SK-N-DZ (cell line): ENCODE measurements at places on chromosomes 13 and 19.
A peak's percentile ranks its signal among the peaks of the same experiment; 100 is the strongest.

GRCh38 chr13:26348966-26349365, 95.0 kb downstream of the CDK8 start:
- no peak for DNase-seq

GRCh38 chr19:4709440-4710280, 14.0 kb downstream of the DPP9 start:
- no peak for DNase-seq

- DNase-seq, result no peak
These were observed 5.5 kb downstream of the PEAK3 start for GRCh38 chr19:2276429-2276986.

DNA sequence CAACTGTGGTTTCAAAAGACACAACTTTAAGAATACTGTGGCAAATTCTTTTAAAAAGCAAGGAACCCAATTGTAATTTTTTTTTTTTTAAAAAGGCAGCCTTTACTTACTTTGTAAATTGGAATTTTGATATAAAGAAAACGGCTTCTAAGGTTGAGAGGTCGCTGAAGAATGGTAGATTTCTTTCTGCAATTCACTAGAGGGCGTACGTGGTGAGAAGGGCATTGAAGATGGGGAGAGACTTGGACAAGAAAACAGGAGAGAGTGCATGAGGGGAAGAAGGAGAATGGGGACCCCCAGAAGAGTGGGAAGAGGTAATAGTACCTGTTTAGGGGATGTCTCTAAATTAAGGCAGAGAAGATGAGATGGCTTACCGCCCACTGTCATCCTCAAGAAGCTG, 33.5 kb upstream of the PABPC3 start:
- no peak for DNase-seq

GRCh38 chr13:26864576-26864975, 104.0 kb upstream of the GPR12 start:
- DNase-seq, result no peak

GRCh38 chr13:64633948-64634347, 2596.2 kb downstream of the PCDH9 start:
- peak; percentile 7 for DNase-seq

DNA sequence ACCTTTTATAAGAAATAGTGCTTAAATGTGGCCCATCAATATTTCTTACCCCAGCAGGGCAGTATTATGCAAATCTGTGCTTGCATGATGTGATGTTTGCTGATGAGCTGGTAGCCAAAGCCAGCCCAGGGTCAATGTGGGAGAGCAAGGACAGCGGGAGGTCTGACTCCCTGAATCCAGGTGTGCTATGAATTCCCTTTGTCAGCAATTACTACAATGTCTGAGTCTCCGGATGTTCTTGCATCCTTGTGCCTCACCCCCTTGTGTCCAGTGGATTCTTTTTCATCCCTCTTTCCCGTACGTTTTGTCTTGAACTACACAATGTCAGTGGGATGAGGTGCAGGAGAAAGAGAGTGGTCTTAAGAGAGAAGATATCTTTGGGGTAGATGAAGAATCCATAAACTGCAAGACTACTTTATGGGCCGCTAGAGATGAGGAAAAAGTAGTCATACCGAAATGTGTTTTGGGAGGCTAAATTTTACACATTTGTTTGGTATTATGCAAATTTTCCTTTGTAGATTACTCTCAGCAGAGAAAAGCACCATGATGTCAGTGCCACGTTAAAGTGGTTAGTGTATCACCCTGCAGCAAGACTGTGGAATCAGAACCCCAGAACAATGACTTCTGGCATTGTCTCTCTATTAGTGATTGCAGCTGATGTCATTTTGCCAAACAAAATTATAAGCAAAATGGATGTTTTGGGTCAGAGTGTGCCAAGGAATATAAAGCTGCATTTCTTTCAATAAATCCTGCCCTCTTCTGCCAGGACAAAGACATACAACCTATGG, 53.5 kb upstream of the TSHZ3 start:
- DNase-seq, result no peak

GRCh38 chr19:33396701-33397535, 23.4 kb downstream of the CEBPG start:
- no peak for DNase-seq

GRCh38 chr19:44645407-44646048, 1.8 kb downstream of the PVR start:
- DNase-seq, result no peak

- peak; percentile 26 for DNase-seq
These were observed 177.3 kb downstream of the URI1 start for GRCh38 chr19:30119180-30119908.

GRCh38 chr13:32209652-32210051, 105.5 kb downstream of the ZAR1L start:
- no peak for DNase-seq

GRCh38 chr19:11581740-11582139, 4.3 kb upstream of the ACP5 start:
- DNase-seq, result no peak

GRCh38 chr13:19860884-19861655, 2.4 kb downstream of the ZMYM5 start:
- DNase-seq, result no peak

- no peak for DNase-seq
These were observed 212.4 kb downstream of the ZIC5 start for GRCh38 chr13:99759163-99759552.

DNA sequence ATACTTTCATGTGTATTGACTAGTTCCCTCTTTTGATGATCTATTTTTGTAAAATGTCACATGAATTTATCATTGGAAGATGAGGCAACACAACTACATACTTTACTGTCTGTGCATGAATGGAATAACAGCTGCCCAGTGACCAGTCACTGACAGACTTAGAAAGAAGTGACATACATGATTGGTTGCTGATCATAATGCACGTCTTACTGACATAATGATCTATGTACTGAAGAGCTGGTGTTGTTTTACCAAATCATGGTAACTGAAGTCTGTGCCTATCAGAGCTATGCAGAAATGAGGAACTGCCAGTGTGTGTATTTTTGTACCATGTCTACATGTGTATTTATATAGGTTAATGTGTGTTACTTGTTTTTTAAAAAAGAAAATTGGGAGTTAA, 26.5 kb downstream of the GPR18 start:
- DNase-seq, result no peak

DNA sequence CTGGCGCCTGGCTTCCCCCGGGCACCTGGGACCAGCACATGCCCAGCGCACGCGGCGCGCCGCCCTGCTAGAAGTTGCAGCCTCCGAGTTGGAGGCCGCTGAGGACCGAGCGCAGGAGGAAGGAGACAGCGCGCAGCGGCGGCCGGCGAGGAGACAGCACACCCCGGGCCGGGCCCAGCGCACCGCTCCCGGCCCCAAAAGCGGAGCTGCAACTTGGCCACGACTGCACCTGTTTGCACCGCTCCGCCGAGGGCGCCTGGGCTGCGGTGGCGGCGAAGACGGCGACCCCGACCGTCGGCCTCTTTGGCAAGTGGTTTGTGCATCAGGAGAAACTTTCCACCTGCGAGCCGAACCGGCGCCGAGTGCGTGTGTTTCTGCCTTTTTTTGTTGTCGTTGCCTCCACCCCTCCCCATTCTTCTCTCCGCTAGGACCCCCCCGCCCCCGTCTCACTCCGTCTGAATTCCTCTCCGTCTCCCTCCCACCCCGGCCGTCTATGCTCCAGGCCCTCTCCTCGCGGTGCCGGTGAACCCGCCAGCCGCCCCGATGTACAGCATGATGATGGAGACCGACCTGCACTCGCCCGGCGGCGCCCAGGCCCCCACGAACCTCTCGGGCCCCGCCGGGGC, at the start of gene SOX1:
Gene SOX1 (plus strand): TSS at position 34 of the 626 bp plus-strand sequence. CDS start 510 bp downstream, at position 544.
- DNase-seq, result no peak
